ENCODE measurements at places on chromosomes 12 and 14. TPM values are rescaled to one million over a fixed set of nuclear protein-coding genes. Genes with fewer than 3 reads are reported as not detected.

Gene TMTC2
- 17.5 TPM for total RNA-seq

Gene RIC8B
- total RNA-seq = 8.8 TPM

Gene LUM
- 0.15 TPM for total RNA-seq

Gene SOAT2
- total RNA-seq = 0.07 TPM

Gene PLEKHH1
- total RNA-seq = 6.2 TPM

All from PC-3 (cell line).